ENCODE measurements at places on chromosomes 1 and 21.

- DNase-seq: peak; percentile 37
Observed at GRCh38 chr1:66231217-66231616, 302.7 kb upstream of the SGIP1 start.

DNA sequence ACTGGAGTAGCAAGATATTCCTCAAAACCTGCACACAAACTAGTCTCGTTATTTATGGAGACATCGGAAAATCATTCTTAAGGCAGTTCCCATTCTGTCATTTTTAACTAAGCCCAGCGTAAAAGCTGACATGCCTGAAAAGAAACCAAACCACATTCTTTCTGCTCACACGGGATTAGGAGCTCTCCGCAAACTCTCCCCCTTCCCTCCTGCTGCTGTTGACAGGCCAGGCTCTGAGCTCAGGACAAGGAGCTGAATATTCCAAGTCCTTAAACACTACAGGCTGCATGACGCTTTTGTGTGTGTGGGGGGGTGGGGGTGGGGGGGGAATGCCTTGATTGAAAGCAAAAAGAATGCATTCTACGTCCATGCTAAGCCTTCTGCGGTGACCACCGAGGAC, 5.2 kb downstream of the OLIG1 start:
- no peak for DNase-seq

DNA sequence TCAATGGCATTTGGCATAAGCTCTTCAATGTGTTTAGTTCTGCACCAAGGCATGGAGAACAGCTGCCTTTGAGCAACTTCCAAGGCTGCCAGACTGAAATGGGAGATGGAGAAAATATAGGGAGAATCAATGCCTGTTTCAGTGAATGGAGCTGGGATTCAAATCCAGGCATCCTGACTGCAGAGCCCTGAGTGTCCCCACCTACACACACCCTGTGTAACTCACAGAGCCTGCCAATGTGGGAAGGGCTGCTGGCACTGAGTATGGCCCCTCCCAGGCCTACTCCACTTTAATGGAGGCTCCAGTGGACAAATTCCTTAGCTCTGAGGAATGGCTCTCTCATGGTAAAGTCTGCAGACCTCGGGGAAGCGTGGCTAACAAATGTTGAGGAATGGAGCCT, 145.6 kb upstream of the TNR start:
- DNase-seq: no peak

DNA sequence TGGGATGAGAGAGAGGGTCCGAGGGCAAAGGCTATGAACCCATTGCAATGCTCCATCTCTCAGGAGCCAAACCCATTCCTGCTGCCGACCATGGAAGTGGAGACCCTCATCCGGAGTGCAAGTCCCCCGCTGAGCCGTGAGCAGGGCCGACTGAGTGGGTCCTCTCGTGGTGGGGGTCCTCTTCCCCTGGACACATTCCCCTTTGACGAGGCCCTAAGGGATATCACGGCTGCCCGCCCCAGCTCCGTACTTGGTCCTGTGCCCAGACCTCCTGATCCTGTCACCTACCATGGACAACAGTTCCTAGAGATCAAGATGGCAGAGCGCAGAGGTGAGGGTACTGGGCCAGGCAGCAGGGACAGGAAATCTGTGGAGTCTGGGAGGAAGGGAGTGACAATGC, 11.0 kb downstream of the HYI start:
- DNase-seq: no peak

- no peak for DNase-seq
Observed at GRCh38 chr1:107474877-107475612, 334.2 kb downstream of the NTNG1 start.

DNA sequence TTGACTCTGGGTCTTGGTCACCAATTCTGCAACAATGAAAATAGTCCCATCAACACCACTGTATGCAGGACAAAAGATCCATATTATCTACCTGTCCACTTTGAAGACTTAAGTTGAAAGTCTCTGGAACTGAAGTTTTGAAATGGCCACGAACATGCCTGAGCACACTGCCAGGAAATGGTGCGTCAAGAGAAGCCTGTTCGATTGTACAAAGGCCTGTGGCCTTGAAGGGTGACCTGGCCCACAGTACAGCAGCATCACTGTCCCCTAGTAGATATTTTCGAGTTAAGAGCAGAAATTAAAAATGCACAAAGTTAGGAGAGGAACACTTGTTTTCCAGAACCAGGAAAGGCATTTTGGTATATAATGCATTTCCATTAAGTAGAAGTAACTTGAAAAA, 78.5 kb downstream of the BACH1 start:
- DNase-seq: no peak

DNA sequence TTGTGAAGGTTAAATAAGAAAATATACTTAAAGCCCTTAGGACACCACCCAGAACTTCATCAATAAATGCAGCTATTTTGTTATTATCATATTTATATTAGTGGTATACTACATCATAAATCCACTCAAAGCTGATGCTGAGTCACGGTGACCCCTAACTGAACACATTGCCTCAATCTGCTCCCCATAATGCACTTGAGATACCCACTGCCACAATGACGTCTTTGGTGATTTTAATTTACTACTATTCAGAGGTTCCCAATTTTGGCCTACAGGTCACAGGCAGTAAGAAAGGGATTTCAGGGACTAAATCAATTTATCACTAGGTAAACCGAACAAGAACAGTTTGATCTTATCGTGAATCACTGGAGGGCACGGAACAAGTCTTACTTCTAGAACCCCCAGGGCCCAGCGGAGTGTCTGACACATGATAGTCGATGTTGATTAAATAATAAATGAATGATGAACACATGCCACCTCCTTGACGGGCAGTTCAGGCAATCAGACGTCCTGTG, 493 bp upstream of the CHD1L start:
- DNase-seq: no peak

DNA sequence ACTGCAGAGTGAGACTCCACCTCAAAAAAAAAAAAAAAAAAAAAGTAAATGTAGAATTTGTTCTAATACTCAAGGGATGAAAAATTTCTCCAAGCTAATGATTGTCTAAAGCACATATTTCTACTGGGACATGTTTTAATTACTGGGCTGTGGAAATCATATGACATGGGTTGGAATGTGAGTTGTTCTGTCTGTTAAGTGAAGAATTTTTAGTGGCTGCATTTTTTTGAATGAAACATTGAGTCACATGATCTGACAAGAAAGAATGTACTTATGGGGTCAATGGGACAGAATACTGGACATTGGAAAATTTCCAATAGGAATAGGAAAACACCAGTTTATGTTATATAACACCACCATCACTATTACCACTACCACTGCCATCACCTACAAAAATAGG, 123.8 kb upstream of the IVNS1ABP start:
- peak; percentile 40 for DNase-seq

- DNase-seq: no peak
Observed at GRCh38 chr1:24257373-24257772, 61.8 kb upstream of the GRHL3 start.

DNA sequence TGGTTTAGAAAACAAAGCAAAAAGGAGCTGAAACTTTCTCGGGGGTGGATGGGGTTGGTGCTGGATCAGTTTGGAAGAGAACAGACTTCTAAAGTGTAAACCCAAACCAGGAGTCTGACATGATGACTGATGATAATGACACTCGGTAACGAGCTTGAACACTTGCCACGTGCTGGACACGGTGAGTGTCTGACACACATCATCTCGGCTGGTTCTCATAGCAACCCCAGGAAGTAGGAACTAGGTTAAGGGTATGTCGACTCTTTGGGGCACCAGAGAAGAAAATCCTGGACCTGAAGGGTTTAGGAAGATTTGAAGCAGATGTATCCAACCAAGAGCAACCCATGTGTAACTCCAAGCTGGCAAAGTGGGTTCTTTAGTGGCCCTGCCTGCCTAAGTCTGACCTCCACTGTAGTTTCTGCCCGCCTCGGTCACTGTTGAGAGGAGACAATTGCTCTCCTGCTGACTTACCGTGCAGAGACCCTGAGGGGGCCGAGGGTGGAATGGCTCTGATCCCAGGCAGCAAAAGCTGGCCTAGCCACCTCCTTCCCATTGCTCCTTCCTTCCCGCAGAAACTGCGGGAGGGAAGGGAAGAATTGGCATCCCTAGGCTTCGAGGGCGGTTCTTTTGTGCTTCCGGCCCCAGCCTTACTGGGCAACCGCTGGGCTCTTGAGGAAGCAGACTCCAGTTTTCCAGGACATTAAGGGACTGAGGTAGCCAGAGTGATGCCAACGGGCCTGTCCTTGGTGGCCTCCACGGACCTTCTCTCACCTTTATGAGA, 156.0 kb downstream of the TOMM20 start:
- no peak for DNase-seq

DNA sequence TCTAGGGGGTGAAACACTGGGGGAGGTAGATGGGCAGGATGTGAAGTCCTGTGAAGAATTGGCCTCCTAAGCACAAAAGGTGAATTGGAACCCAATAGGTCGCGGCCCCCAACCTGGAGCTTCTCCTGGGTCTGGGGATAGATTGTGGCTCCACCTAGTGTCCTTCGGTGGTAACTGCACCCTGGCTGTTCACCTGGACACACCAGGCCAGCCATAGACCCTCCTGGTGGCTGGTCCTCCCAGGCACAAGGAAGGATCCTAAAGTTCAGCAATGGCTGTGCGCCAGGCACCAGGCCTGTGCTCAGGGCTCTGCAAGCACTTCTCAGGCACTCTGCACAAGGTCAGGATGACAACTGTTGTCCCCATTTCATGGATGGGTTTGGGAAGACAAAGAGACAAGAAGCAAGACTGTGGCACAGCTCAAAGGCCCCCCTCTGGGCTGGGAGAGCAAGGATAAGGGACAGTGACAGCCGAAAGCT, 13.5 kb downstream of the ESPN start:
- peak; percentile 73 for DNase-seq

GRCh38 chr1:156229809-156230472, 12.0 kb upstream of the BGLAP start:
- no peak for DNase-seq

DNA sequence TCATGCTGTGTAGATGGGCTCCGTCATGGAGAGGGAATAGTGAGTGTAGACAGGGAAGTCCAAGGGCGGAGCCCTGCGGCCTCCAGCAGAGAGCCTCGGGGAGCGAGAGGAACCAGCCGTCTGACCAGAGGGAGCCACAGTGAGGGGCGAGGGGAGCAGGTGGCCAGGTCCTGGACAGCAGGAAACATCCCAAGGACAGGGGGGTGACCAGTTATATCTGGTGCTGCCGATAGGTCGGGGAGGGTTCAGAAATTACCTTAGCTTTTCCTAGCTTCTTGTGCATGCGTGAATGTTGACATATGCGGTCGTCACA, 46.5 kb downstream of the TRAPPC10 start:
- DNase-seq: no peak

GRCh38 chr21:27807596-27807995, 840.7 kb upstream of the ADAMTS5 start:
- no peak for DNase-seq

- no peak for DNase-seq
Observed at GRCh38 chr1:147316968-147317367, 74.5 kb downstream of the CHD1L start.

DNA sequence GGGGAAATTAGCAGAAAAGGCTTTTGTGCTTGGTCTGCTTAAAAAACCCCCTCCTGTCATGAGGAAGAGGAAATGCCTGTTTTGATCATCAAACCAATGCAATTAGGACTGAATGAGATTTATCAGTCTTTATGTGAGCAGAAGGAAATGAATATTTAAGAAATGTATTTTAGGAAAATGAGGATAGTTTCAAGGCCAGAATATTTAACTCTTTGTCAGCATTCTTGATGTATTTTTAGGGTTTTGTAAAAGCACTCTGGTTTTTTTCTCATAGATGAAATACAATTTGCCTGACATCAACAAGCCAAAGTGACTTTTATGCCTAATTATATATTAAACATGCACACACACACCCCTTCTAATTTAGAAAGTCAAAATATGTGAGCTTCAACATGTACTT, 213.8 kb downstream of the GRIK1 start:
- DNase-seq: no peak

GRCh38 chr1:160935527-160936258, 18.9 kb downstream of the ITLN2 start:
- DNase-seq: no peak

DNA sequence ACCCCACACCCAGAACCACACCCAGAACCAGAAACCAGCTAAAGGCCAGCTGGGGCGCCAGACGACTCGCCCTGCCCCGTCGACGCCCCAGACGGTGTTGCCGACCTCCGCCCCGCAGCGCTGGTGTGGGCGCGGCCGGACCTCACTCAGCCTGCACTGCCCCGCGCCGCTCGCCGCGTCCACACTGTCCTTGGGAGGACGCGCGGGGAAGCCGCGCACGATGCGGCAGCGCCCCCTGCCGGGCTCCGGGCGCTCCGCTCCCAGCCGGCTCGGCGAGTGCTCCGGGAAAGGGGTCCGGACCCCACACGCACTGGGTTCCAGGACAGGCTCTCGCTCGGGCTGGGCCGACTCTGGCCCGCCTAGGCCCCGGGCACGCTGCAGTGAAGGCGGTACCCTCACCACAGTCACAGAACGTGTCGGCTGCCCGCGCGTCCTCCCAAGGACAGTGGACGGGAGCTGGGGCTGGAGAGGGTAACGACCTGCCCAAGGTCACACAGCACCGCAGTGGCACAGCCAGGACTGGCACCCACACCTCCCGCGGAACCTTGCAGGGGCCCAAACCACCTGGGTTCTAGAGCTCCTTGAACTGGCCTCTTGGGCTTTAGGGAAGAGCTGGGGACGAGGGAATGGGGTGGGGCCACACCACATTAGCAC, 90.2 kb downstream of the DMRTA2 start:
- peak; percentile 56 for DNase-seq

- no peak for DNase-seq
Observed at GRCh38 chr1:45134461-45134873, 71.9 kb downstream of the ZSWIM5 start.

DNA sequence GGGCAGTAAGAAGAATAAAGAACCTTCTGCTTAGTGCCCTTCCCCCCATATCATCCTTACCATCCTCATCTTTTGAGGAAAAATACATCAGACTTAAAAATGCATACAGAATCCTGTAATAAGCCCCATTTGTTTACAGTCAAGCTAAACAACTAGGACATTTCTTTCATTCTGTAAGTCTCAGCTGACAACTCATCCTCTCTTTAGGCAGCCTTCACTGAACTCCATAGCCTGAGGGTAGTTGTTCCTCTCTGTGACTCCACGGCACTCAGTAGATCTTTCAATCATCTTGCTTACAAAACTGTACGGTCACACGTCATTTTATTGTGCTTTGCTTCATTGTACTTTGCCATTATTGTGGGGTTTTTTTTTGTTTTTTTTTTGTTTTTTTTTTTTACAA, 82.5 kb downstream of the NRIP1 start:
- no peak for DNase-seq

DNA sequence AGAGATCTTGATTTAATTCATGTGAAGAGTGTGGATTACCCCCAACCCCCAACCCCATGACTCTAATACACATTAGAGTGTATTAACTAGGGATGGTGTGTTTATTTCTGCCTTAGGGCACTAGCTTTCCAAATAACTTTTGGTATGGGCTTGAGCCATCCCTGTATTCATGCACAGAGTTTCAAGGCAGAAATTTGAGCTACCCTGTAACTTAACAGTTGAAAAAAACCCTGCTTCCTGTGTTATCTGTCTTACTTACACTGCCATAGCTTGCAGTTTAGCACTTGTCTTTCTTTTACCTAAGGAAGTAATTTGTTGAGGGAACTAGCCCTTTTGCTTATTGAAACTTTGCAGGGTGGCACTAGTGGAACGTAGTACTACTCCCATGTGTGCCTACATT, 6.3 kb downstream of the SRSF11 start:
- no peak for DNase-seq

GRCh38 chr1:40143891-40144575, 17.2 kb upstream of the RLF start:
- peak; percentile 65 for DNase-seq

- DNase-seq: no peak
Observed at GRCh38 chr1:155070721-155071569, 7.4 kb downstream of the EFNA4 start.

Data from A549 (cell line).